ENCODE measurements at places on chromosomes 4 and X.

DNA sequence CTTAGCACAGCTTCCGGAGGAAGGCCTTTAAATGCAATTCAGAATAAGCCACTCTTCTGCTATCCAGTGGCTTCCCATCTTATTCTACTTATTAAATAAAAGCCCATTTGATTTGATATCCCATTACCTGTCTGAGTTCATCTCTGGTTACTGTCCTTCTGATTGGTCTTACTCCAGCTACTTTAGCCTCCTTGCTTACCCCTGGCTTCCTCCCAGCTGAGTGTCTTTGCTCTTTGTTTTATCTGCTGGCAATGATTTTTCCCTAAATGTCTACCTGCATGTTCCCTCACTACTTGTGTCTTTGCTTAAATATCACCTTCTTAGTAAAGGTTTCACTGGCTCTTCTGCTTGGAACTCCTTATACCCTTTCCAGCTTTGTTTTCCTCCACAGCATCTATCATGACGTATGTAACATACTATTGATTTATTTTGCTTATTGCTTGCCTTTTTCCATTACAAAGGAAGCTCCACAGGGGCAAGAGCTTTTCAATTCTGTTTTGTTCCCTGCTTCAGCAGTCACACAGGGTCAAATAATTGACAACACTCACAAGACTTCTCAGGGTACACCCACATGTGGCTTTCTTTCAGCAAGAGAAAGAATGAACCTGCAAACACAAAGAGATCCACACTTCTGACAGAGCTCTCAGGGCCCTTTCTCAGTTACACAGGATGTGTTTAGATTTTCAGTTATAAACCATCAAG is 63.8 kb downstream of the TBC1D19 start:
- DNase-seq: no peak

DNA sequence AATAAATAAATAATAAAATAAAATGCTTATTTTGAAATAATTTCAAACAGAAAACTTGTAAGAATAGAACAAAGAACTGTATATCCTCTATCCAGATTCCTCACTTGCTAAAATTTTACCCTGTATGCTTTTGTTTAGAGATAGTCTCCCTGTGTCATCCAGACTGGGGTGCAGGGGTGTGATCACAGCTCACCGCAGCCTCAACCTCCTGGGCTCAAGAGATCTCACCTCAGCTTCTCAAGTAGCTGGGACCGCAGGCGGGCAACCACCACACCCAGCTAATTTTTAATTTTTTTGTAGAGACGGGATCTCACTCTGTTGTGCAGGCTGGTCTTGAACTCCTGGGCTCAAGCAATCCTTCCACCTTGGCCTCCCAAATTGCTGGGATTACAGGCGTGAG is 17.5 kb upstream of the ARAF start:
- no peak for DNase-seq

- DNase-seq: no peak
Measured at GRCh38 chr4:804804-805203, 21.1 kb downstream of the CPLX1 start.

DNA sequence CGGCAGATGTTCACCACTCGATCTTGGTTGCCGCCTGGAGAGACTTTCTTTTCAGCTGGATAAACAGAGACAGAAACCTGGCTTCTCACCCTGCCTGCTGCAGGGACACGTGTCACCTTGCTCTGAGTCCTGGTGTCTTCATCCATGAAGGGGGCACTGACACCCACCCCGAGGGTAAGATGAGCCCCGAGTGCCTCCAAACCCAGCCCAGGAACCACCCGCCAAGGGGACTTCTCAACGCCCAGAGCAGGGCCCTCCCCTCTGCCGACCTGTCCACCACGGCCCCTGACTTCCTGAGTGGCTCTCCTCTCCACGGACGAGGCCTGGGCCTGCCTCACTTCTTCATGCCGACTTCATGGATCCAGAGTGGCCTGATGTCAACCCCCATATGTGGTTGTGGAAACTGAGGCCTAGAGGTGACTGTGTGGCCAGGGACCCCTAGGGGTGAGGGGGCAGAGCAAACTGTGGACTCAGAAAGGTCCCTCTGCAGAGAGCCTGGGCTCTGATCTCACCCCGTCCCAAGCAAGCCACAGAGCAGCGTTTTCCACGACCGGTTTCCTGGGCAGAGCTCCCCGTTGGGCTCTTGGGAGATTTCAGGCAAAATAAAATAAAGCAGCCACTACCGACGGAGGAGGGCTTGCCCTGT is 5.1 kb downstream of the ADRA2C start:
- DNase-seq: no peak

DNA sequence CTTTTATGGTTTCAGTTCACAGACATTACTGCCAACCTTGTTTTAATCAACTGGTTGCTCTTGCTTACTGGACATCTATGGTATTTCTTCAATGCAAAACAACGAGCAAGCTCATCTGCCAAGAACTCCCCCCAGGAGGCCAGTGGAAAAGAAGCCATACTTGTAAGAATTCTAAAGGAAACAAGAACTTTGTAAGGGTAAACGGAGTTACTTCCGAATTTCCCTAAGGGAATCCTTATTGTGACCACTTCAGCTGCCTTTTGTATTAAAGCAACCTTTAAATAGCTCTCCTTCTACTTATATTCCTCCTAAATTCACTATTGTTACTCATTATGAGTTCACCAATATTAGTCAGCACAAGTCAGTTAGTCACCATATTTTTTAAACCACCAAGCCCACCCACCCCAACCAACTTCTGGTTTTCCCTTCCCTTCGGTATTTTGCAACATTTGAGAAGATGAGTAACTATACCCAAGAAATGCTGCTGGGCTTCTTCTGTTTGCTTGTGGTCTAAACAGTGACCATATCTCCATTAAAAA is 602.8 kb upstream of the DIPK2B start:
- DNase-seq: no peak
